ENCODE measurements at places on chromosomes 2 and 18. TPM values are rescaled to one million over a fixed set of nuclear protein-coding genes. Genes with fewer than 3 reads are reported as not detected.

Gene ABCB11
- total RNA-seq: not detected

Gene ASB18
- total RNA-seq: not detected

Gene UXS1
- 33.6 TPM for total RNA-seq

Gene OTOS
- total RNA-seq: not detected

Gene CABLES1
- total RNA-seq: 11.9 TPM

- DNase-seq: no peak
Measured at GRCh38 chr2:178115271-178115670, 3.0 kb downstream of the RBM45 start.

GRCh38 chr2:231359441-231359840 is 36.1 kb upstream of the B3GNT7 start:
- no peak for DNase-seq

DNA sequence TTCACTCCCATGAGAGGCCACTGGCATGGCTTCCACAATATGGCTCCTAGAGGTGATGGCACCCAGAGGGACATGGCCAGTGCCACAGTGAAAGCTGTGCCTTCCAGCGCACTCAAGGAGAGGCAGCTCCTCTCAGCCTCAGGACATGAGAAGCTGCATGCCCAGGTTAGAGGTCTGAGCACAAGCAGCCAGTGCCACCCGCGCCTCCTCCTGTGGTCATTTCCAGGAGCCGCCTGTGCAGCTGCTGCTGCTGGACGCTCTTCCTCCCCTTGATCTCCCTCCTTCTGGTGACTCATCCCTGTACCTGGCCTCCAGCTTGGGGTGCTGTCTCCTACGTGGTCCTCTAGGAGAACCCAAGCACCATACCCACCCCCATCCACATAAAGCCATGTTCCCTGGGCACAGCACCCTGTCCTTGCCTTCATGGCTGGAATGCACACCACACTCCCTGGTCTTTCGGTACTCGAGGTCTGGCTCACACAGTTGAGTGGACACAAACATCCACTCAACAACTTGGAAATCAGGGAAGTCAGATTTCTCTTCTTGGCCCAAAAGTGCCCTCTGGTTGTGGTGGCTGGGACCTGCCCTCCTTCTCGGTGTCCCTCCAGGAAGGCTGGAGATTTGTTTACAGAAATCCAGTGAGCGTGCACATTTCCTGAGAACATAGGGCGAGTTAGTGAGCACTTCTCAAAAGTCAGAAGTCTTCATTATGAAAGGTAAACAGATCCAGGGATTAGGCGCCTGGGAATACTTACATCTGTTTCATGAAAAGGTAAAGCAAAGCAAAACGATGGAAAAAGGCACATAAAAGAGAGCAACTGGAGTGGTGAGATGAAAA is 96.7 kb downstream of the EIPR1 start:
- DNase-seq: no peak

- no peak for DNase-seq
Measured at GRCh38 chr2:101107241-101107640, 43.9 kb downstream of the TBC1D8 start.

DNA sequence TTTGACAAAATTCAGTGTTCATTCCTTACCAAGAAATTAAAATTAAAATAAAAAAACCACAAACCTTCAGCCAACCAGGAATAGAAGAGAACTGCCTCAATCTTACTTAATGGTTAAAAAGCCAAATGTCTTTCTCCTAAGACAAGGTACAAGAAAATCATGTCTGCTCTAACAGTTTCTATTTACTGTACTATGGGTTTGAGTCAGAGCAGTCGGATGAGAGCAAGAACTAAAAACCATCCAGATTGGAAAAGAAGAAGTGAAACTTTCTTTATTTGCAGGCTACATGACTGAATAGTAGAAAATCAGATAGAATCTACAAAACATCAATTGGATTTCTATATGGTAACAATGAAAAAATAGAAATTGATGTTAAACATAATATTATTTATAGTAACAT is 555.5 kb upstream of the TNP1 start:
- DNase-seq: no peak

GRCh38 chr2:151727593-151728552 is 6.4 kb downstream of the NEB start:
- no peak for DNase-seq

DNA sequence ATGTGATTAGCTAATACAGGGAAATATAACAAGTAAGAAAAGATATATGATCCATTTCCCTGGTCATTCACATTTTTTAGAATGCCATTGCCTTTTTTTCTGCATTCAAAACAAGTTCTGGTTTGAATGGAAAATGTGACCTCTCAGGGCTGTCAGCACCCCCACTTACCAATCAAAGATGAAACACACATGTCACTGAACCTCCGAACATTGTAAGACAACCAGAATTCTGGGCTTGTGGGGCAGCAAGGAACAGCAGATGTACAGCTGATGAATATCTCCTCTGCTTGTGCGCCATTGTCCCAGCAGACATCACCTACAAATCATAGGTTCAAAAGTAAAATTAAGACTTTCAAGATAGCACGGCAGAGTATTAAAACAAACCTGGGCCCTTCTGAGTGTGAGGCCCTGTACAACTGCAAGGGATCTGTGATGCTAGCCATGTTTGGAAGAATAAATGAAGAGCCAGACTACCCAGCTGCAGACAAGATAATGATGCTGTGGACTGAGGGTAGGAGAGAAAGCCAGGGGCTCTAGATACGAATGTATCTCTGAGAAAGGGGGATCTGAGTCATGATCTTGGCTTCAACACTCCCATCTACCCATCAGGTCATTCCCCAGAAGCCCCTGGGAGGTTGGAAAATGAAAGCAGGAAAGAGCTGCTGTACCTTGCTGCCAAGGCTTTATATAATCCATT is 108.7 kb upstream of the SERTAD2 start:
- DNase-seq: no peak

GRCh38 chr2:120176526-120176925 is 46.7 kb downstream of the TMEM185B start:
- no peak for DNase-seq

GRCh38 chr18:12421732-12422131 is 14.0 kb downstream of the PRELID3A start:
- no peak for DNase-seq

GRCh38 chr18:59837586-59837985 is 62.2 kb upstream of the PMAIP1 start:
- peak; percentile 43 for DNase-seq

- DNase-seq: no peak
Measured at GRCh38 chr2:128388499-128388941, 69.9 kb upstream of the HS6ST1 start.

DNA sequence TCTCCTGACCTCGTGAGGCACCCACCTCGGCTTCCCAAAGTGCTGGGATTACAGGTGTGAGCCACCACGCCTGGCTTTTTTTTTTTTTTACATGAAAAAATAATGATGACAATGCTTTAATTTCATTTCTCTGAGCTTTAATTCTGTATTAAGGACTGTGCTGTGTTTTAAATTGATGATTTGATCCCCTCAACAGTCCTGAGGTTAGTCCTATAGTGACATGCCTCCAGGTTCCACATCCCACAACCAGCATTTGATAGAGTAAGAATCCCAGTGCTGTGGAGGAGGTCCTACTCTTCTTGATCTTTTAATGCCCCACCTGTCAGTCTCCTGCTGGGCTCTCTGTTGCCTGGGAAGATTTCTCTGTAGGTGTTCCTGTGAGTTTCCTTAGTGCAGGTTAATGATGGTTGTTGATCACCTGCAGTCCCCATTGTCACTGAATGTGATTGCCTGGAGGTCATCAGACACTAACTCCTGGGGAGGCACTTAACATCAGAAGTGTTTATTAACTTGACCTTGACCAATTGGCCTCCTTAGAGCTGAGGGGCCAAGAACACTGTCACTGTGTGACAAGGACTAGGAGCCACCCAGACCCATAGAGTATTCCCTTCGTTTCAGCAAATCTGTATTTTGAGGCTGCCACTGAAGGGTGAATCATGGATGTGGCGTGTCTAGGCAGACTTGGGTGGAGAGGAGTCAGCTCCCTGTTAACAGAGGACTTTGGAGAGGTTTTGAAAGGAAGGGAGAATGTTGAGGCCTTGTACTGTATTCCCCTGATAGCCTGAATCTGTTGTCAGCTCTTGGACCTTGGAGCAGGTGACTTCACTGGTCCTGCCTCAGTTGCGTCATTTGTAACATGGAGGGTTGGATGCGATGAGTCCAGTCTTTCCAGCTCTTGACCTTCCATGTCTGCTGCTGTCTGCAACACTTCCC is 11.5 kb downstream of the ASAP2 start:
- DNase-seq: no peak

DNA sequence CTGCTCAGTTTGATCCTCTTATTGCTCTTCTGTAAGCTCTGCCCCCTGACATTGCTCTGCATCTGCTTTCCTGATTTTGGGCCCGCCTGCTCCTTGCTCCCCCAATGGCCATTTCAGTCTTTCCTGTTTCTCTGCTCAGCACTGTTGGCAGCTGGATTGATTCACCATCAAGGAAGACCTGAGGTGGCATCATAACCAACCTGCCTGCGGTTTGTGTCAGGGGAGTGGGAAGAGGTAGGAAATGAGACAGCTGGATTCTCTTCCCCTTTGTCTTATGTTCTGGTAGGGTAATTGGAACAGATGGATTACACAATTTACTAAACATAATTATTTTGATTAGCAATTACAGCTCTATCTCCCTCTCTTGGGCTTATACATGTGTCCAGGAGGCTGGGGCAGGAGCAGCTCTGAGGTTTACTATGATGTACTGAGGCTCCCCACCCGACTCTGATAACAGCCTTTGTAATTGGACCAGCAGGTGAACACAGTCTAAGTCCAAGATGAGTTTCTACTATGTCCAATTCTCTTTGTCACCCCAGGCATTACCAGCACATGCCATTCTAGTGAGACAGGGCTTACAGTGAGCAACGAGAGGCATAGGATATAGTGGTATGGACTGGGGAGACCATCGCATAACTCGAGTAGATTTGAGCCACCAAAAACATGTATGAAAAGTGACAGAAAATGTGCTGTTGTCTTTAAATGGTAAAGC is 151.8 kb upstream of the MMADHC start:
- DNase-seq: no peak

GRCh38 chr18:31837879-31838278 is 77.2 kb upstream of the SLC25A52 start:
- no peak for DNase-seq

DNA sequence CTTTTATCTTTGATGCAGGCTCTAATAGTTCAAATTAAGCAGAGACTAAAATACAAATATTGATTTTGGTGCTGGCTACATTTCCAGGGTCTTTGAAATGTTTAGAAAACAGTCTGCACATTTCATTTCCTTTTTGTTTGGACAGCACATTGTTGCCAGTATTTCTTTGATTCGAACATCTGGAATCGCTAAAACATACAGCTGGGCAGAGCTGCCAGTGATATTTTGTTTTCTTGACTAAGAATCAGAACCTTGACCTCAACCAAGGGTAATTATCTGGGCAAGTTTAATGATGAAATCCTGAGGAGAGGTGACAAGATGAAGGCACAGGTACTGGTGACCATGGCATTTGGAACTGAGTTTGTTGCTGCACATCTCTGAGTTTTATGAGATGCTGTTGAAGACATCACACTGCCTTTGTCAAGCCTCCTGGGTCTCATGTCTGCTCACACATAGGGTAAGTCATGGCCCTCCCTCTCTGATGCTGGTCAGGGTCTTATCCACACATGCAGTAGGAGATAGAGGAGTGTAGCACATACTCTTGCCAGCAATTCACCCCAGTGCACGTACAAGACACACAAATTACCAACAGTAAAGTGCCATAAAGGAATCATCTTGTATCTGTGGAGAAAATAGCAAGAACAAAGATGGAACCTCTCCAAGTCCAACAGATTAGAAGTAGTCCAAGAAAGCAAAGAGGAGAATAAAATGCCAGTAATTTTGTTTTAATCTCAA is 391.9 kb downstream of the RND3 start:
- DNase-seq: no peak

DNA sequence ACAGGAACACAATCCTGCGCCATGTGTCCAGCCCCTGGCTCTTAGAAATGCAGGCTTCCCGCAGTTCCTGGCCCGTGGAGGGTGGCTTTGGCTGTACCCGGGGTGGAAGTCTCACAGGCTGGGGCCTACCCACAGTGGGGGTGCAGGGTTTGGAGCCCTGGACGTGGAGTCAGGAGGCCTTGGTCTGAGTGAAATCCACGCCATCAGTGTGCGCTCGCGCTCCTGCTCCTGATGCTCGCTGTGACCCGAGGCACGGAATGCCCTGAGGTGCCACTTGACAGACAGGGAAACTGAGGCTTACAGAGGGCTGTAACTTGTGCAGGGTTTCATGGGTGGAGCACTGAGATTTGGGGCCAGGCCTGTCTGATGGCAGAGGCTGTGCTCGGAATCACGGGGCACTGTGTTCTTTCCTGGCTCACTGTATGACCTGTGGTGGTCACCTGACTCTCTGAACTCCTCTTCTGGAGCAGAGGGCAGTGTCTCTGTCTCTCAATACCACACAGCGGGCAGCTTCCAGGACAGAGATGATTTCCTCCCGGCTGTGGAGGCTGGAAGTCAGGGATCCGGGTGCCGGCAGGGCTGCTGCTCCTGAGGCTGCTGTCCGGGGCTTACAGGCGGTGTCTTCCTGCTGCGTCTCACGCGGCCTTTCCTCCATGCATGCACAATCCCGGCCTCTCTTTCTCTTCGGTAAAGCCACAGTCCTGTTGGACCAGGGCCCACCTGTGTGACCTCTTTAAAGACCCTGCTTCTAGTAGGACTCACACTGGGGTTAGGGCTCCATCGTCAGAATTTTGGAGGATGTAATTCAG is 25.9 kb upstream of the ALLC start:
- DNase-seq: no peak

- DNase-seq: no peak
Measured at GRCh38 chr2:216676630-216677029, 18.7 kb downstream of the IGFBP5 start.

GRCh38 chr18:11714244-11714918 is 25.3 kb downstream of the GNAL start:
- DNase-seq: no peak

DNA sequence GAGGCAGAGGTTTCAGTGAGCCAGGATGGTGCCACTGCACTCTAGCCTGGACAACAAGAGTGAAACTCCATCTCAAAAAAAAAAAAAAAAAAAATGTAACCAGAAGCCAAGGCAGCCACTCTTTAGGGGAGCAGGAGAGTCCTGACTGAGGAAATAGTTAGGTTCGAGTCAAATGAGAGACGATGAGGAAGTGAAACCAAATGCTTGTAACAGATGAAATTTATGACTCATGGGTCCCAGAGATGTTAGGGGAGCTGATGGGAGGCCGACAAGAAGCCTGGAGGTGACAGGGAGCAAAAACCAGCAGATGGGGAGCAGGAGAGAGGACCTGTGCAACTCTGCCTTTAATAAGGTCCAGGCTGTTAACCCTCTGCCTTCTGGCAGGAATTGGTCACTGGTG is 756.1 kb upstream of the DDX18 start:
- no peak for DNase-seq

DNA sequence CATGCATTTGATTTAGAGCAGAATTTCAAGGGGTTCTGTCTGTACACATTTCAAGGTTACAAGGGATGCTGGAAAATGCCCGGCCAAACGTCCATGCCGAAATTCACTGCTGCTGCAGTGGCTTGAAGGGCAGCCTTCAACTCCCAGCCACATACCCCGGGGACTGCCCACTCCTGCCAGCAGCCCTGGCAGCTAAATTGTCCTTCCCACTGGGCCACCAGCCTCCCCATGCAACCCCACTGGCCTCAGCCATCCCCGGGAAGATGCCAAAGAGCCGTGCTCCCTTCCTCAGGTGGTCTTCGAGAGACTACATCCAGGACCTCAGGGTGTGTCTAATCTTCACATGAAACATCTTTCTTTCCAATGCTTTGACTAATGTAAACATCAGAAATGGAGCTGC is 478.7 kb upstream of the MYT1L start:
- DNase-seq: no peak

Measured in body of pancreas (tissue), 4 donors.